ENCODE measurements at places on chromosomes 12 and 14.

- no peak for DNase-seq
Observed at GRCh38 chr12:93778306-93778705, 101.1 kb downstream of the CRADD start.

DNA sequence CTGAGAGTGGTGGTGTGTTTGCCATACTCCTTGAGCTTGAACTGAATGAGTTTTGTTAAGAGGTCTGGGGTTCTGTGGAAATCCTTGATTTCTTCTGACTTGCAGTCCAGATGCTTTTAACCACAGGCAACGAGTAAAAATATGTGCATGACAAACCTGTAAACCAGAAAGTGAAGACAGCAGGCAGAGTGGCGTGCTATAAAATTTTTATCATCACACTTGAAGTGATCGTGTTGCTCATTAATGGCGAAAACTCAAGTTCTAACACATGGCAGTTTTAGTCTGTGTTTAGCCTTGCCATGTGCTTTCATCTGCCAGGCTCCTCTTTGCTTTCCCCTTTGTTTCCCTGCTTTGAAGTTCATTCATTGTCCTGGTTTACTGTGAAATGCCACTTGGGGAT, 28.0 kb downstream of the TXNRD1 start:
- no peak for DNase-seq

DNA sequence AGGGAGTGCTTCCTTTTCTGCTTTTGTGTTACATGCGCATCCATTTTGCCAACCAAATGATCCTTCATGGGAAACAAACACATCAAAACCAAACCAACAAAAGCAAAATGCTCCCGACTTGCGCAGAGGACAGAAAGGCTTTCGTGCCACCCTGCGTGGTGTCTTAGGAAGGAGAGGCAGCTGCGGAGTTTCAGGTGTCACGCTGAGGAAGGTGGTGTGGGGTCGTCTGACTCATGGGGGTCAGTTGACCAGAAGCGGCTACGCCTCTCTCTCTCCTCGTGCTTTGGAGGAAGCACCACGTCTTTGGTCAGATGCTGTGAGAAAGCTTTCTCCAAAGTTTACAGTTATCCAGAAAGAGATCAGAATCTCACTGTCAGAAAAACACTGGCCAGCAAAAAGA, 7.9 kb downstream of the EMP1 start:
- DNase-seq = no peak

DNA sequence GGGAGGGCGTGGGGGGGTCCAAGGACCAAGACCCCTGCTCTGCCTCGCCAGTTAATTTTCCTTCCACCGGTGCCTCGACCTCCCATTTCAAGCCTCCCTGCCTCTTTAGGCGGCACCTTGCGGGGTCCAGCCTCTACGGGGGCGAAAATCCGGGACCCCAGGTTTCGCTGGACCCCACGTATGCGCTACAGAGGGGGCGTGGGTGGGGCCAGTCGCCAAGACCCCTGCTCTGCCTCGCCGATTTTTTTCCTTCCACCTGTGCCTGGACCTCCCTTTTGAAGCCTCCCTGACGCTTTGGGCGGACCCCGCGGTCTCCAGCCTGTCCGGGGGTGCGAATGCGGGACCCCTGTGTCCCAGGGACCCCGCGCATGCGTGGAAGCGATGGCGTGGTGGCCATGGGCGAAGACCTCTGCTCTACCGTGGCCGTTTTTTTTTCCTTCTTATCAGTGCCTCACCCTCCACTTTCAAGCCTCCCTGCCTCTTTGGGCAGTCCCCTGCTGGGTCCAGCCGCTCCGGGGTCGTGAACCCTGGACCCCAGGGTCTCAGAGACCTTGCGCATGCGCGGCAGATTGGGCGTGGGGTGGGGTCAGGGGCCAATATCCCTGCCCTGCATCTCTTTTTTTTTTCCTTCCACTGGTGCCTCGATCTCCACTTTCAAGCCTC, 324.2 kb downstream of the ALG10 start:
- DNase-seq = no peak

- DNase-seq = peak; percentile 20
Observed at GRCh38 chr12:51326698-51327439, 2.9 kb upstream of the BIN2 start.

- no peak for DNase-seq
Observed at GRCh38 chr12:53988541-53989226, 3.7 kb downstream of the HOXC10 start.

- no peak for DNase-seq
Observed at GRCh38 chr12:108099778-108100489, 29.2 kb upstream of the WSCD2 start.

DNA sequence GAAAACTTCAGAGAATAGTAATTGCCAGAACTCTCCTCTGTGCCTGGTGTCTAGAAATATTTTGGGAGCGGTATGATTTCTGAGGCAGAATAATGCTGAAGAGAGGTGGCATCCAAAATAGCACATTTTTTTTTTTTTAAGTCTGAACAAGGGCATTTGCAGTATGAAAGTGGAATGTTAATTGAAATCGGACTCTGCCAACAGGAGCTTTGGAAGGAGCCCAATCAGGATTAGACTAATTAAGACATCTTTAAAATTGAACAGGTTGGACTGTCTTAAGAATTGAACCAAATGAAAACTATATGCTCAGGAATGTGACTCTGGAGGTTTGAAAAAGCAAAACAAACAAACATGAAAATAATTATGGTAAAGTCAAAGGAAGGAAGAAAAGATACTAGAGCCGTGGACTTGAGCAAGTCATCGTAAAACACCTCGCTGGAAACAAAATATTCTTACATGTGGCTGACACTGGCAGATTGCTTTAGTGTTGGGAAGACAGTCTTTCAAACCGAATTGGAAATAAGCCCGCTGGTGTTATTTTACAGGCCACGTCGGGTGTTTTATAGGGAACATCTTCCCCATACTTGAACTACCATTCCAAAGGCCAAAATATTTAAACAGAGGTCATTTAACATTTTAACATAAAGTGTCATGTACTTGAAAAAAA, 436.3 kb downstream of the VRK1 start:
- DNase-seq = no peak

GRCh38 chr12:47034661-47035060, 44.8 kb upstream of the PCED1B start:
- DNase-seq = no peak

DNA sequence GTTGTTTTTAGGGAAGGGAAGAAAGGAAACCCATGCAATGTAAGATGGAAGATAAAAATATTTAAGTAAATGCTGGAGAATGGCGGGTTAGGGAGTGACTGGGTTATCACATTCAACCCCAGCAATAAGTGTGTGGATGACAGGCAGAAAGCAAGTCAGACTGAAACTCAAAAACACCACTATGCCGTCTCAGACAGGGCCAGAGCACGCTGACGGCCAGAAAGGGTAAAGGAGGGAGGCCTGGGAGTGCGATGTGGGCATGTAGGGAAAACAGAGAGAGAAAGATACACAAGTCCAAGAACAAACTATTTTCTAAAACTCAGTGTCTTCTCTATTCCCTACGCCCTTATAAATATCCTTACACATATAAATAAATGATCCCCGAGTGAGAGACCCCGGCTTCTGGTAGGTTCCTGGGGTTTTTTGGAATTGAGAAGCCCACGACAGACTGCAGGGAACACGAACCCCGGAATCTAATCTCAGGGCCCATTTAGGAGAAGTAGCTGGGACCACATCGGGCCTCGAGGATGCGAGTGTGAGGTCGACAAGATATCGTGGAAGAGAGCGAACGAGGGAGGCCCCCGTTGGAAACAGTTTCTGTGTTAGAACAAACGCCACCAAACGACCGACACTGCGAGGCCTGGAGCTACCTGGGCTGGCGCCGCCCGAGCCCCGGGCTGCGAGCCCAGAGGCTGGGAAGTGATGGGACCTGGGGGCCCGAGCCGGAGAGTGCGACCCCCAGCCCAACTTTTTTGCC, 735 bp upstream of the OTX2 start:
- no peak for DNase-seq

DNA sequence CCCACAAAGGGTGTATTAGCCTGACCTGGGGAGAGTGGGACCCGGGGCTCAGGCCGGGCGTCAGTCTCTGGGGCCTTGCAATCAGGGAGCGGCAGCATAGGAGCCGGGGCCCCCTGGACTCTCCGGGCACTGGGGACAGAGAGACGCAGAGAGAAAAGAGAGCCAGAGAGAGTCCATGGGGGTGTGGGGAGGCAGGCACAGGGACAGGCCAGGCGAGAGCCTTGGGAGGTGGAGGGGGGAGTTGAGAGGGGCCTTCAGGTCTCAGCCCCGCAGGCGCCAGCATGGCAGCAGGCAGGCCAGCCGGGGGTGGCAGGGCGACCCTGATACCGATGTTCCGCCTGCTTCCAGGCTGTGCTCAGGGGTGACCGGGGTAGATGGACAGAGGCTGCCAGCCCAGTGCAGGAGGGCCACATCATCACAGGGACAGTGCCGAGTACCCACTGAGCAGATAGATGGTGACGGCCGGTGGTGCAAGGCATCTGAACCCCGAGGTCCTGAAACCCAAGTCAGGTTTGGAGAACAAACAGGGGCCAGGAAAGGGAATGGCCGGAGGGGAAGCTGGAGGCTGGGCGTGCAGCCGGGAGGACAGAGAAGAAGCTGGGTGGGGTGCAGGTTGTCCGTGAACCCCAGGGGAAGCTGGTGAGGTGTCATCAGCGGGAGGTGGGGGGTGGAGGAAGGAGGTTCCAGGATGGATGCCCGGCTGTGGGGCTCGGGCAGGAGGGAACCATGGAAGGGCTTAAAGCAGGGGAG, 2.9 kb downstream of the EXOC3L4 start:
- no peak for DNase-seq

DNA sequence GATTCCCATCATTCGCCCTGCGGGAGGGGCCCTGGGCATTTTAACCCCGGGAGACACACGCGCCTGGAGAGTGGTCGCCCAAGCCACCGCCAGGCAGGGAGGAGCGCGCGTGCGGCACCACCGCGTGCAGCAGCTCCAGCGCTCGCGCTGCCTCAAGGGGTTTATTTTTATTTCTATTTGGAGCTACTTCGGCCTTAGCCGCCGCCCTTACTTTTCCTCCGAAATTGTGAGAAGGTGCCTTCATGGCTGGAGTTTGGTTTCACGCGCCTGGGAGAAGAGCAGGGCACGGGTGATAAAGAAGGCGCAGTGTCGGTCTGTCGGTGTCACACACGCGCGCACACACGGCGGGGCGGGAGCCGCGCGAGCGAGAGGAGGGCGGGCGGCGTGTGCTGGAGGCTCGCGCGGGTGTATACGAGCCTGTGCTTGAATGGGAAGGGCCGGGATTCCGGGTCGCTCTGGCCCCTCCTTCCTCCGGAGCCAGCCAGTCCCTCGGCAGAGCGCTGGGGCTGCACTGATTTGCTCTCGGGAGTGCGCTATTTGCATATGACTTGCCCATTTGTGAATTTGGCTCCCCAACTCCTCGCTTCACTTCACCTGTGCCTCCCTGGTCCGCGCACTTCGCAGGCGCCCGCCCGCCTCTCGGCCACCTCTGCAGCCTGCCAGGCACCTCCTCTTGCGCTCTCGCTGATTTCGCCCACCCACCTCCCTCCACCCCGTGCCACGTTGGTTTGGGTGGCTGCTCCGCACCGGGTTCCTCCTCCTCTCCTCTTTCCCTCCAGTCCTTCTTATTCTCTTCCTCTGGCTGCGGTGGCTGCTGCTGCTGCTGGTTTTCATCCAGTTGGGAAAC, 932.3 kb downstream of the DIO2 start:
- DNase-seq = peak; percentile 88

GRCh38 chr14:100804138-100804537, 21.8 kb upstream of the MEG3 start:
- DNase-seq = no peak

DNA sequence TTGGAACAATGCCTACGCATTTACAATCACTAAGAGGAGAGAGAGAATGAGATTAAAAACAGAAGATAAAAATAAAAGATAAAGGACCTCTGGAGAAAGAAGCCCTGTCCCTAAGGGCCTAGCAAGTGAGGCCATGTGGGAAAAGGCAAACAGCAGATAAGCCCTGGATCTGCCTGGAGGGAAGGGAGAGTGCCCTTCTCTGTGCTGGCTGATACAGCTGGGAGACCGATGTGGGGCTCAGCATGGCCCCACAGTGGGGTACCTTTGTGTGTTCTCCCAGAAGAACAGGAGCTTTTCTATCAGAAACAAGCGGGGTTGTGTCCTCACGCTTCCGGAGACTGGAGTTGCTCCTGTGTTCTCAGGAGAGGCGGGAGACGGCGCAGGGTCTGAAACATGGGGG, 59.9 kb downstream of the TMCC3 start:
- no peak for DNase-seq

DNA sequence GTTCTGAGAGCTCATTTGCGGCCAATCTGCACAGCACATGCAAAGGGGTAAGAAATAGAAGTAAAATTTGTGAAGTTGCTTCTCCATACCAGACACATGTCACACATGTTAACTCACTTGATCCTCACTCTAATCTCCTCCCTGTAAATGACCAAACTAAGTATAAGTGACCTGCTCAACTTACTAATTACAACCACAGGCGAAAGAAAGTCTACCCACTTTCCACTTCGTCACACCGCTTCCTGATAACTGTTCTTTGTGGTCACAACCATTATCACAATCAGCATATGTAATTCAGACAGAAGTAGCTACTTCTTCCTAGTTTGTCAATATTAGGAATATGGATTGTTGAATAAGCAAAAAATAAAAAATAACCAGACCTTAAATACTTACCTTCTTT, 293.7 kb upstream of the CLEC14A start:
- no peak for DNase-seq

DNA sequence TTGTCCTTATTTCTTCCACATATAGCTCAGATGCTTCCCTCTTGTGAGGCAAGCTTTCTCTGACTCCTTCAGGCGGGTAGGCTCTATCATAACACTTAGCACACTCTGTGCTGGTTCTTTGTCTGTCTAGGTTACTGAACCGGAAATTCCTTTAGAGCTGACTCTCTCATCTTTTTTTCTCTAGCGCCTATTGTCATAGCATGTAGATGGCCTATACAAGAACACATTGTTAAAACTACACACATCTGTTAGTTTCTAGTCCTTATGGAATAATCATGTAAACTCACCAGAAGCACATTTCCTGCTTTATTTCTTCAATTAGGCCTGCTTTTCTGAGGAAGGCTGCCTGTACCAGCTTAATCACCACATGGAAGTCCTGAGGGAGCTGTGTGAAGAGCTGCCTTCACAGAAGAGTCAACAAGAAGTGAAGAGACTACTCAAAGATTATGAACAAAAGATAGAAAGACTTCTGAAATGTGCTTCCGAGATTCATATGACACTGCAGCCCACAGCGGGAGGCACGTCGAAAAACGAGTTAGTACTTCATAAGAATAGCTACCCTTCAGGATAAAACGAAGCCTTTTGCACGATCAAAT, 143.9 kb downstream of the SYNE2 start:
- DNase-seq = no peak

GRCh38 chr12:60684988-60685655, 1089.3 kb downstream of the SLC16A7 start:
- no peak for DNase-seq
